Renal pelvis (tissue), 12 donors: ENCODE measurements at places on chromosomes 1 and 21. TPM values are rescaled to one million over a fixed set of nuclear protein-coding genes. Genes with fewer than 3 reads are reported as not detected.

Gene LCE1B
- not detected for polyA plus RNA-seq

Gene MARK1
- 11.5 TPM for polyA plus RNA-seq

Gene CCDC17
- 2.2 TPM for polyA plus RNA-seq

Gene MRAP
- polyA plus RNA-seq: not detected

Gene FCRL1
- polyA plus RNA-seq: 0.15 TPM

Gene WNT2B
- 2.9 TPM for polyA plus RNA-seq

DNA sequence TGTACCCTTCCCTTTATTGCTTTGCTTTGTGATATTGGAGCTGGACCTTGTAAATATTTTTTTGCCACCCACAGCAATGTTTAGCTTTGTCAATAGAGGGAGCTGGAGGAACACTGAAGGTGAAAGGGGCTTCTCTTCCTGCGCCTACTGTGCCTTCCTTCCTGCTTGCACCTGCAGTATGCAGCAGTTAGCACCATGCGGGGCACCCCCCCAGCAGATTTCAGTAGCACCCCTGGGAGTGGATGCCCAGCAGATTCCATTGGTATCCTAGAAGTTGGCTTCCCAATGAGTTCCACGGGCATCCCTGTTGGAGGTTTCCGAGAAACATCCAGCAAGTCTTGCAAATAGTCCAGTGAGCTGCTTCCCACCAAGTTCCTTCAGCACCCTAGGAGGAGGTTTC, 25.6 kb downstream of the S100A10 start:
- DNase-seq: no peak

GRCh38 chr1:68375919-68376318, 73.8 kb downstream of the RPE65 start:
- no peak for DNase-seq

GRCh38 chr21:46180778-46181391, 3.4 kb downstream of the SPATC1L start:
- no peak for DNase-seq

GRCh38 chr1:167465743-167466142, 52.6 kb downstream of the CD247 start:
- no peak for DNase-seq

GRCh38 chr1:25746299-25747045, 53.5 kb upstream of the SELENON start:
- no peak for DNase-seq

Gene NBPF6
- polyA plus RNA-seq: not detected
